GM12891 (cell line): ENCODE measurements at places on chromosomes 7 and 10.

DNA sequence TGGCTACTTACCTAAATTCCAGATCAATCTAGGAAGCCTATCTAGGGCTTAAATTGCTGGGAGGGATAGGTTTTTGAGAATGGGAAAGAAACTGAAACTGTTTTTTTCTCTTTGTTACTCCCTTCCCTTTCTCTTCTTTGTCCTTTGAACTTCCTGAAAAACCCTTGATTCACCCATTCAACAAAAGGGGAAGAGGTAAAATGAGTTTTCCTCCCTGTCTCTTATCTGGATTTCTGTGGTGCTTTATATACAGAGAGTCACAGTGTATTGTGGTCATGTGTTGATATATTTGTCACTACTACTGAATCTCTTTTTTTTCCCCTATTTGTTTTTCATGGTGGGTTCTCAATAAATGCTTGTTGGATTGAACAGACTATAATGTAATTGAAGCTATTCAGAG lies 19.8 kb upstream of the NUP205 start:
- no peak for DNase-seq

DNA sequence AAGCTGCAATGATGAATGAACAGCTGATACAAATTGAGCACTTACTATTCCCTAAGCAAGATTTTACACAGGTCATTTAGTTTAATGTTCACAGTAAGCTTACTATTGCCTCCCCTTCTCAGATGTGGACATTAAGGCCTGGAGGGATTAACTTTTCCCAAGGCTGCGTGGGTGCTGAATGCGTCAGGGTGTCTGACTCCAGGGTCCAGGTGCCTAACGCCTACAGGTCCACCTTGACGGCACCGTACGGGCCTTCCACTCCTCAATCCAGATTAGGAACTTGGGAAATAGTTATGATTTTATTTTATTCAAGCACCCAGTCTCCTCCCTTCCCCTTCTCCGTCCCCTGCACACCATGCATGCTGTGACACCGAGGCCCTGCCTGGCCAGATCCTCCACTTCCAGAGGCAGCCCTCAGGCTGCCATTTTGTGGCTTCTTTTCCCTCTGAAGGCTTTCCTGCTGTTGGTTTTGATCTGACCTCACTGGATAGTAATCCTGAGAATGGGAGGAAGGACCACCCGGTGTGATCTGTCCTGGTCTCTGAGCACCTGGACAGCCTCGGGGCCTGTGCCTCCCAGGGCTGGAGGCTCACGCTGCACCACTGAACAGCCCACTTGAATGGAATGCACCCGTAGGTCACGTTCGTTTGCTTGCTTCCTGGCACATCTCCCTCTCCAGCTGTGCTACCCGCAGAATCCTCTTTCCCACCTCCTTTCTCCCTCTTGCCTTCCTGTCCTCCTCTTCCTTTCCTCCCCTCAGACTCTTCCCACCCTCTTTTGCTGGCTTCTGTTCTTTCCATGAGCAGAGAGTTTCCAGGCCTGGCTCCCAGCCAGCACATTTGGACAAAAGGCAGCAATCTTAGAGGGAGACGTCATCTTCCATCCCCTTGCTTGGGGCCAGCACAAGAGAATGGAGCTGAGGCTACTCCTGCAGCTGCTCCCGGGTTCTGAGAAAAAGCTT lies 14.4 kb downstream of the DENND2A start:
- no peak for DNase-seq

DNA sequence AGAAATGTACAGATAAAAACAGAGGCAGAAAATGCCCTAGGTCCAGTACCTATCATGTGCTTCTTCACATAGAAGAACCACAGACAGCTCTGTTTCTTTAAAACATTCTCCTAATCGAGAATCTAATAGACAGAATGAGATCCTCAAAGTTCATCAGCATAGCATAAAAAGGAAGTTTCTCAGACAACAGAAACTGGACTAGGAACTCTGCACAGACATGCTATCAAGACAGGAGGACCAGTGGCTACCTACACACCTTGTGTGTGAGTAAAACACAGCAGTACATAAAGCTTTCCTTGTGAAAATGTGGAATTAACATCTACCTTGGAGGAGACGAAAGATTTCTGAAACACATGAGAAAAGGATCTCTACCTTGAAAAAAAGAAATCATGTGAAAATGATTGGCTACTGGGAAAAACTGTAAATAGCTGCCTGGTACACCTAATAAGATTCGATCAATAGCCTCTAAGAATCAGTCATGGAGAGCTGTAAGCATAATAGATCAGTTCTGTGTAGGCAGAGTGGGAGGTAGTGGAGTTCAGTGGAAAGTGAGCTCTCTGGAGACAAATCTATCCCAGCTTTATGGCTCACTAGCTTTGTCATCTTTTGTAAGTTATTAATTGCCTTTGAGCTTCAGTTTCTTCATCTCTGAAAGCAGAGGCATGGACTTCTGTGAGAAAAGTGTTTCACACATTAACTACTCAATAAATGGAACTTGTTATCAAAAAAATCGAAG lies 26.7 kb downstream of the ELAPOR2 start:
- no peak for DNase-seq

DNA sequence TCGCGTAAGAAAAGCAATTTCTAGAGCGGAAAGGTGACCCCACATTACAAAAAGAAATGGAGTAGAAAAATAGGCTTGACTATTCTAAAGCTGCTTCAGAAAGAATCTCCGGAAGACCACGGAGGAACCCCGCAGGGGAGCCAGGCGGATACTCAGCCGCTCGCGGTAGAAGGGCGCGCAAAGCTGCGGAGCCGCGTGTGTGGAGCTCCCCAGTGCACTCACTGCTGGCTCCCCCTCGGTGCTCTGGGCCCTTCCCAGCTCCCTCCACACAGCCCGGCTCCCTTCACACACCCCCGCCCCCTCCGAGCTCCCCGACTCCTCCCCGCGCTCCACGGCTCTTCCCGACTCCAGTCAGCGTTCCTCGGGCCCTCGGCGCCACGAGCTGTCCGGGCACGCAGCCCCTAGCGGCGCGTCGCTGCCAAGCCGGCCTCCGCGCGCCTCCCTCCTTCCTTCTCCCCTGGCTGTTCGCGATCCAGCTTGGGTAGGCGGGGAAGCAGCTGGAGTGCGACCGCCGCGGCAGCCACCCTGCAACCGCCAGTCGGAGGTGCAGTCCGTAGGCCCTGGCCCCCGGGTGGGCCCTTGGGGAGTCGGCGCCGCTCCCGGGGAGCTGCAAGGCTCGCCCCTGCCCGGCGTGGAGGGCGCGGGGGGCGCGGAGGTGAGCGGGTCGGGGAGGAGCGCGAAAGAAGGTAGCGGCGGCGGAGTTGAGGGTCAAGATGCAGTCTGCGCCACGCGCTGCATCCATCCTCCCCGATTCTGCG lies at the start of gene STEAP2:
STEAP2 (plus strand) TSS at position 350 of the 758 bp plus-strand sequence. CDS start 13,343 bp downstream, outside the sequence.
- peak; percentile 42 for DNase-seq

- no peak for DNase-seq
These were observed 27.8 kb downstream of the DDC start for GRCh38 chr7:50537417-50537816.

- DNase-seq: no peak
These were observed 151.6 kb downstream of the SND1 start for GRCh38 chr7:127803626-127804025.

DNA sequence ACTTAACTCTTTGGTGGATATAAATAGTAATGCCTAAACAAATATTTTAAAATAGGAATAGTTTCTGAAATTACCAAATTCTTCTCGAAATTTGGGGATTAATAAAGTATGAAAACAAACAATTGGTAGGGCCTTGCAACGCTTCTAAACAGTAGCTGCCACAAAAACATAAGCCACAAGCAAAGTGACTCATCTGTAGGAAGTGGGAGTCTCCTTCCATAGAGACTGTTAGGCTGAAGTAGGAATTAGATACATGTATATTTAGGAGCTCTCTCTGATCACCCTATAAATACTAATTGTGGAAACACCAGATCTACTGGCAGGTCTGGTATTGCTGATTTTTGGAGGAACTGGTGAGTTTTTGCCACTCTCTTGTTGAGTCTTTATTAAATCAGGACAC lies 5.7 kb upstream of the LMOD2 start:
- no peak for DNase-seq

GRCh38 chr7:133669061-133669455 lies 416.2 kb downstream of the EXOC4 start:
- DNase-seq: no peak

DNA sequence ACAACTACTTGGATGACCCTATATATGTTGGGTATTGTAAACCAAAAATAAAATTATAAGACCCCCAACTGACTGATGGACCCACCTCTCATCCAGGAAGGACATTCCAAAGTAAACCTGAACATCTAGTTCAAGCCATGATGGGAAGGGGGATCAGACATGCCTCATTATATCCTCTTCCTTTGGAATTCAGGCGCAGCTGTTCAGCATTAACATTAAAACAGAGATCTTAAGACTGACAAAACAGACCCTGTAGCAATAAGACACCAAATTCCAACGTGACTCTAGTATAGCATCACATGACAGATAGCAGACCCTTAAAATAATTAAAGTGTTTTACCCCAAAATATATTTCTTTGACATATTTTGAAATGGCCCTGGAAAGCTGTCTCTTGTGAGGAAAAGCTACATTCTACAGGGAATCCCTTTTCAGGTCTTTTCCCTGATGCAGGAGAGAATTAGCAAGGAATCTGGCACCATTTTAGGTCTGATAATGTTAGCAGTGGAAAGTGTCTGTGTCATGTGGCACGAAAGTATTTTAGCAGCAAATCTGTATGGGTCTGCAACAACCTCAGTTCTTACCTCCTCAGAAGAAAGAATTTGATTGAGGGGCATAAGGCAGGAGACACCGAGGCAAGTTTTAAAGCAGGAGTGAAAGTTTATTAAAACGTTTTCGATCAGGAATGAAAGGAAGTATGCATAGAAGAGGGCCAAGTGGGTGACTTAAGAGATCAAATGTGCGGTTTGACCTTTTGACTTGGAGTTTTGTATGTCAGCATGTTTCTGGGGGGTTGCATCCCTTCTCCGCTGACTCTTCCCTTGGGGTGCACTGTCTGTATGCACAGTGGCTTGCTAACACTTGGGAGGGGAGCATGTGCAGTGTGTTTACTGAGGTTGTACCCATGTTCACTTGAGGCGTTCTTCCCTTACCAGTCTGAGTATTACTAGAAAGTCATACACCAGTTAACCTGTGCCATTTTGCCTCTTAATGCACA lies 236.6 kb upstream of the PPP1R3A start:
- no peak for DNase-seq

DNA sequence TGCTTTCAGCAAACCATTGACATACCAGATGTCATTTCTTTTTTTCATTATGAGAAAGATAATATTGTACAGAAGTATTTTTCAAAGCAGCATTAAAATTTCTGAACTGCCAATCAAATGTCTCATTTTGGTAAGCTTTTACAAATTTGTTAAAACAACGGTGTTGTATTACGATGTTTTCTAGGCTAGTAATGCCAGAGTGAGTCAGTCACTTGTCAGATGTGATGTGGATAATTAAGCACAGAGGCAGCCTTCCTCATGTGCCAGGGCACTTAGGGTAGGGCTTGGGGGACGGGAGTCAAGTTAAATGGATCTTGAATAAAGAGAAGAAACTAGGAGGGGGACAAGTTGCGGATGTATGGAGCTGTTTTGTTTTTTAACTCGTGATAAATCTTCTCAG lies 10.1 kb downstream of the PSTK start:
- DNase-seq: no peak

DNA sequence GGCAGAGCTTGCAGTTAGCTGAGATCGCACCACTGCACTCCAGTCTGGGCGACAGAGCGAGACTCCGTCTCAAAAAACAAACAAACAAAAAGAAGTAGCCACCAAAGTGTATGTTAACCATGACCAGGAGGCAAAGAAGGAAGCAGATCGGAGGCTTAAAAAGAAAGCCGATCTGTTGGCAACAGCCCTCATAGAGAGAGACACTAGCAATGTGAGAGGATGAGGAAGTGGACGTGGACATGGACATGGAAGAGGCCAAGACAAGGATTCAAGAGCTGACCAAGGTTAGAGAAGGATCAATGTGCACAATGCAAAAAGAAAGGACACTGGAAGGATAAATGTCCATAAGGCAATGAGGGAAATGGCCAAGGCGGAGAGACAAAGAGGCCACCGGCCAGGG lies 14.9 kb upstream of the ADCK2 start:
- DNase-seq: no peak

GRCh38 chr10:89521368-89521767 lies 14.0 kb downstream of the SLC16A12 start:
- no peak for DNase-seq

GRCh38 chr7:15606561-15606960 lies 44.7 kb upstream of the AGMO start:
- DNase-seq: no peak

GRCh38 chr10:102153093-102153620 lies 968 bp downstream of the NOLC1 start:
- DNase-seq: no peak

- DNase-seq: no peak
These were observed 37.2 kb downstream of the LRMDA start for GRCh38 chr10:75468612-75469005.

DNA sequence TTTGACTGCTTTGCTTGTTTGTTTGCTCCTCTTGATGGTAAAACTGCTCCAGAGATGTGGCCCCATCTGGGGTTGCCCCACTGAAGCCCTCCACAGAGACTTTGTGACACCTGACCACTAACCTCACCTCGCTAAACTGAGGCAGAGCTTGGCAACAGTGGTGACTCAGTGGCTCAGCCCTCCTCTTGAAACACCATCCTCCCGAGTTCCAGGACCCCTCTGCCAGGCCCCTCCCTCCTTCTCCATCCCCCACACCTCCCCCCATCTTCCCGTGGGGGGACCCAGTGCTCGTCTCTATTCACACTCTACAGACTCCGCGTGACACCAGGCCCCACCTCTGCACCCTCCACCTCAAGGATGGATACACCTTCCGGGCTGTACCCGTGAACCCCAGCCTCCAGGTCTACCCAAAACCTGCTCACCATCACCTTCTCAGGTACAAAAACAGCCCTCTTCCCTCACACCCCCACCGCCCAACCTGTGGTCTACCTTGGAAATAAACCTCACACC lies 19.0 kb upstream of the RET start:
- no peak for DNase-seq

GRCh38 chr10:71740069-71740653 lies 20.6 kb upstream of the C10orf105 start:
- no peak for DNase-seq

- DNase-seq: no peak
These were observed 246.7 kb upstream of the TPK1 start for GRCh38 chr7:145082366-145083161.

GRCh38 chr7:107387128-107387527 lies 82.7 kb upstream of the GPR22 start:
- no peak for DNase-seq

- DNase-seq: no peak
These were observed 25.5 kb upstream of the INPP5A start for GRCh38 chr10:132512052-132512442.
